ENCODE measurements at places on chromosomes 5 and 9.

GRCh38 chr5:32790411-32790951, 79.4 kb downstream of the NPR3 start:
- DNase-seq: no peak

GRCh38 chr9:35729700-35730485, 2.1 kb downstream of the TLN1 start:
- DNase-seq: no peak

- DNase-seq: no peak
Measured at GRCh38 chr5:65194871-65195270, 286.8 kb downstream of the ADAMTS6 start.

DNA sequence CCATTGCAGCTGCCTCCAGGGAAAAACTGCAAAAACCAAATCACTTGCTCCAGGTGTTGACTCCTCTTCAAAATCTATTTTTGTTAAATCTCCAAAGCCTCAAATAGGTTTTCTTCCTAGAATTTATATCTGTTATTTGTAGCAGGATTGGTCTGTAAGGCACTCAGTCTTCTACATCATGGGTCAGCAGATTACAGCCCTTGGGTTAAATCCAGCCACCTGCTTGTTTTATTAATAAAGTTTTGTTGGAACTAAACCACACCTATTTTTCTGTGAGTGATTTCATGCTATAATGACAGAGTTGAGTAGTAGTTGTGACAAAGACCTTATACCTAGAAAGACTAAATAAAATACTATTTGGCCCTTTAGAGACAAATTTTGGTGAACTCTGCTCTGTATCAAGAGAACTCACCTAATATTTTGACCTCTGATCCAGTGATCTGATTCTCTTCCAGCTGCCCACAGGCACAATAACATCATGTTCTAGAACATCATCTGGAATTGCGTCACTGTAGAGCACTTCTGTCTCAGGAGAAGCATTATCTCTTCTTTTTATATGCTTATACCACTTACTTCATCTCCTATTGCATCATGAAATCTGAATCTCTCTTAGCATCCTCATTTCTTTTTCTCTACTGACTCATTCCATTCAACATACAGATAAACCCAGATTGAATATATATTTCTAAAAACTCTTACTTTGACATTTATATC, 130.1 kb downstream of the RPS23 start:
- DNase-seq: no peak

DNA sequence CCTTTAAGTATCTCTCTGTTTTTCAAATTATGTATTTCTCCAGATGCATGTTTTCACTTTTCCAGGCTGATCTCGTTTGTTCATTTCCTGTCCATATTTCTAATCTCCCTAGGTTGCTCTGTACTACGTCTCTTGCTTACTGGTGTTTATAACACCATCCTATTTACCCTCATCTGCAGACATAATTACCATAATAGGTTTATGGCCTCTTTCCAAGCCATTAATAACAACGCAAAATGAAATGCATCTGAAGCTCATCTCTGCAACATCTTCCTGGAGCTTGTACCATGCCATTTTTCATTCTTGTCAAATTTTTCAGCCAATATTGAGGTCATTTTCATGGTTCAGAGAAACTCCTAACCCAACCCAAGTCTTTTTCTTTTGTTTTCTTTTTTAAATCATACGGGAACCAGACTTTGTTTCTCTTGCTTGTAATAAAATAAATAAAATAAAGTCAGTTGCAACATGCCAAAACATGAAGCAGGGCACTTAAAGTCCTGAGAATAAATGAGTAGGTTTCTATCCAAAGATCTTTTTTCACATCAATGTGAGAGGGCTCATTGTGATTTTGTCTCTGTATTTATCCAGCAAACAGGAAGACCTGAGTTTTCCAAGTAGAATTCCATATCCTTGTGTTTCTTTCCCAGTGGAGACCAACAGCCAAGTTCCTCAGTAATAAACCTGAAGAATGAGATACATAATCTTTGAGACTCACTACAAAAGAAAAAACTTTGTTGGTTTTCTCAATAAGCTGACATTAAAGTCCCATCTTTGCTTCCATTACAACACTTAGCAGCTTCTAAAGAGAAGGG, 37.0 kb downstream of the DPYSL3 start:
- DNase-seq: no peak

- no peak for DNase-seq
Measured at GRCh38 chr9:128068386-128069205, 564 bp downstream of the SLC25A25 start.

GRCh38 chr9:135612981-135613910, 26.1 kb downstream of the GLT6D1 start:
- no peak for DNase-seq

GRCh38 chr5:124043456-124043855, 531.5 kb downstream of the CSNK1G3 start:
- no peak for DNase-seq

DNA sequence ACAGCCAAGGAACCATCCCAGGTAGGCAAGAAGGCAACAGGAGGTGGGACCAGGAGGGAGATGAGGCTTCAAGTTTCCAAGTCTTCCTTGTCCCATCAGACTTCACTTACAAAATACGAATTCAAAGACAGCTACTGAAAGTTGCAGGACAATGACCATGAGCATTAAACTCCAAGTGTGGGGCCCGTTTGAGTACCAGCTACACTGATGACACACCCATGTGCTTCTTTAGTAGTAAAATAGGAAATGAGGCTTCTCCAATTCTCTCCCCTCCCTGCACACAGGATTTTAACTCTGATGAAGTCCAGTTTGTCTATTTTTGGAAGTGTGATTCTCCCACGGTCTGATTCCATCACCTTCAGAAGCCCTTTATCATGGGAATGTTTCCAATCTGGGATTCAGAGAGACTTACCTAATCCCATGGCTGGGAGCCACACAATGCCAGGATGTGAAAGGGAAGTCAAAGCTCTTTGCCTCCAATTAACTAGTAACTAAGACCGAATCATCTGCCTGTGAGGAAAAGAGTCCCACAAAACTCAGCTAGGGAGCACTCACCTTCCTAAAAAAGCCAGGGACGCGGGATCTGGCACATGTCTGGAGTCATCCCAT, 222.8 kb upstream of the MSX2 start:
- DNase-seq: no peak

GRCh38 chr9:93684806-93685543, 108.6 kb downstream of the PHF2 start:
- DNase-seq: no peak

GRCh38 chr9:105295201-105295550, 50.7 kb downstream of the SLC44A1 start:
- no peak for DNase-seq

DNA sequence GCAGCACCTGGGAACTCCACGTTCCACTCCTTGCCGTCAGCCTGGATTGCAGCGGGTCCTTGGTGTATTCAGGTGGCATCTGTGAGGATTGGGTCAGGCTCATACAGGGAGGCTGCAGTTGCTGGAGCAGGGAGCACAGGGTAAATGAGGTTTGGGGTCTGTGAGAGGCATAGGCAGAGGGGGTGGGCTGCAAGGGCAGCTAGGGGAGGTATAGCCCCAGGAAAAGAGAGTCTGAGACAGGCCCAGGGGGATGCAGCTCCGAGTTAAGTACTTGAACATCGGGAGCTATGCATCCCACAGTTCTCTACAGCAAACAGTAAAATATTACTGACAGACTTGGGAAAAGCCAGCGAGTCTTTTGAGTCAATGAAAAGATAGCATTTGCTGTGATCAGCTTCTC, 101.6 kb downstream of the TRIO start:
- DNase-seq: no peak

DNA sequence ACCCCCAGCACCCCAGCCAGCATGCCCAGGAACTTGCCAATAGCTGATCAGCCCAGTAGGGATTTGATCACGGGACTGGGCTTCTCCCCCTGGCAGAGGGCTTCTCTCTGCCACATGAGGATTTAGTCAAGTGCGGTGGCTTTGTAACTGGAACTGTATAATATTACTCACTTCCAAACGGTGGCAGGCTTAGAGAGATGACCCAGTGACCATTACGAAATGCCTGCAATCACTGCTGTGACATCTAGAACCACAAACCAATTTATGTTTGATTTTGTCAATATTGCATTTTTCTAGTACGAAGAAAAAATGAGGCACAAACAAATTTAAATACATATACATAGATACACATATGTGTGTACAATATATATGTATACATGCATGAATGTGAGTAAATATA, 192.1 kb downstream of the ERCC6L2 start:
- no peak for DNase-seq

DNA sequence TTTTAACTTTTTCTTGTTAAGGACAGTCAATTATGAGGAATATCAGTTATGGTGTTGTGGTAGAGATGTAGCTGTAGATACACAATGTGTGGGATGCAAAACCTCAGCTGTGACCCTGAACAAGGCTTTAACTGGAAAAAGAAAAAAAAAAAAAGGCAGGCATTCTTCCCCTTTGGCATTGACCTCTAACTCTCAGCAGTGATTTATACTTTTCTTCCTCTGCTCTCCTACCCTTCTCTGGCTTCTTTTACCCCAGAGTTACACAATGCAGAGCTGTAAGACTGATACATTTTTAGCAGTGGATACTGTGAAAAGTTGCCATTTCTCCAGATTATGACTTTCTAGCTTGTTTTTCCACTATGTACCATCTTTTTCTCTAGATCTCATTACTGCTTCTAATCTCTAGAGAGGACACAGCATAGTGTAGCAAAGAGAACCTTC, 2.0 kb downstream of the CTNNAL1 start:
- no peak for DNase-seq

DNA sequence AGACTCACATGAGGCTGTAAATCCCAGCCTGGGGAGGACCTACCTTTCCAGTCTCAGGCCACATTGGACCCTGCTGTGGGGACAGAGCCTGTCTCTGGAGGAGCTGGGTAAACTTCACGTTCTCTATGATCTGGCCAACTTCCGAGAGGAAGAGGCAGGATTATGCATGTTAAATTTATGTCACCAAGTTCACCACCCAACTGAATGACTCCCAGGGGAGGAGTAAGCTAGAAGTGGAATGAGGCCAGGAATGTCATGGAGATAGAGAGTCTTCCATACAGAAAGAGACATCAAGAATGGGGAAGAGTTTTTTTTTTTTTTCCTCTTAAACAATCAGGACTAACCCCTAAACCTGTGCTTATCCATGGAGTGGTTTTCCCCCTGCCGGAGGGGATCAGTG, 90.3 kb upstream of the PALM2AKAP2 start:
- DNase-seq: no peak

DNA sequence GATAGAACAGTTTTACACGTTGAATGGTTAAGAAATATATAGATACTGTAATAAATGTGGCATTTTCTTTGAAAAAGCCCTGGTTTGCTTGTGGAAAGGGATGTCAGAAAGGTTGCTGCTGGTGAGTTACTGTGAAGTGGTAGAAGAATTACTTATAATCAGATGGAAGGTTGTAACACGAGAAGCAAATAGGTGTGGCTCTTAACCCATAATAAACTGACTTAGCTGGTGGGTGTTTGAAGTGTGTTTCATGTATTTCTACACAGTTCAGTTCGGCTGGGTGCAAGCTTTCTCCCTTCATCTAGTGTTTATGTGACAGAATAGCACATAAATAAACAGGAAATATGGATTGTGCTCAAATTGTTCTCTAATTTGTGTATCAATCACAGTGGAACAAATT, 5.5 kb downstream of the CNOT6 start:
- no peak for DNase-seq

- DNase-seq: no peak
Measured at GRCh38 chr9:133968428-133968827, 23.7 kb downstream of the VAV2 start.

DNA sequence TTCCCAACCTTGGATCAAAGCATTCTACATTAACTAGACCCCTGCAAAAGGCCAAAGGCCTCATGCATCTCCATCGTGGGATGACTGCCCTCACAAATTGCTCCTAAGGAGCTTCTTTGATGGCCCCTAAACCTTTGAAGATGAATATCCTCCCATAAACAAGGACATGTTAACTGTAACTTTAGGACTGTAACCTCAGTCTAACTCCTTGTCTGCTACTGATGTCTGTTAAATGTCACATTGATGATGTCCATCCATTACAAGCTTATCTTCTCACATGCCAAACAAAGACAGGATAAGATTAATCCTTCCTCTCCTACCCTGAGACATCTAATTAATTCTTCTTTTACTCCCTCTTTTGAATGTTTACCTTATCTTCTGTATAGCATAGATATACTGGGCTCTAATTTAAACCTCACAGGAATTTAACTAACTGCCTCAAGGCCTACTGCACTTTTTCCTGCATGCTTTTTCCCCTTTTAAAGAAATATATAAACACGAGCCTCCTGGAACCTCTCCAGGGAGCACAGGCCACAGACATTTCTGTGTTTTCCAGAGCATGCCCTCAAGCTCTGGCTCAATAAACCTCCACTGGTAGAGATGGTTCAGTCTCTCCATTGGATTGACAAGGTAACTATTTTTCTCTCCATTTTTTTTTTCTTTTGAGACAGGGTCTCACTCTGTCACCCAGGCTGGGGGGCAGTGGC, 90.6 kb upstream of the SLC25A48 start:
- no peak for DNase-seq

DNA sequence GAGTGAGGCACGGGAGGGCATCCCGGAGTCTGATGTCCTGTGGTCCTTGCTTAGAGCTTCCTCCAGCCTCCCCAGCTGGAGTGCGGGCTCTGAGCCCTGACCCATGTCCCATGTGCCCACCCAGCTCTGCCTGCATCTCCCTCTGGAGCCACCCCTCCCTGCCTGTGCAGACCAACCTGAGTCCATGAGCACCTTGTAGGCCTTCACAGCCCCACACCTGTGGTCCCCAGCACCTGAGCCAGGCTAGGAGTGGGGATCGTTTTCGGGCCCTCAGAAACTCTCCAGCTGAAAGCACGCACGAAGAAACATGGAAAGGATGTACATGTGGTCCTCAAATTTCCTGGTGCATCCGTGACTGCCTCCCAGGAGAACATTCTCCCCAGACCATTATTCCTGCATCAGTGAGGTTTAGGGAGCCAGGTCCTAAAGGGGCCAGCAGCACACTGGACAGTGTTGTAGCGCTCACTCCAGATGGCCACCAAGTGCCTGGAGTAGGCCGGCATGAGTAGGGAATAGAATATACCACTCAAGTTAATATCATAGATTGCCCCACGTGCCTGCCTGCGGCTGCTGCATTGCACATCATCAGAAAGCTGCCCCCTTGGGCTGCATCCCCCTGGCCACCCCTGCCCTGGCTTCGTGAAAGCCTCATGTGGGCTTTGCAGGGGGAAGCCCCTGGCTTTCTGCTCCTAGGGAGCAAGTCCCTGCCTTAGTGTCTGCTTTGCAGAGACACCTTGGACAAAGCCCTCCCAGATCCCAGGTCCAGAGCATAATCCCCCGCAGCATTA, 80.6 kb downstream of the WNK2 start:
- no peak for DNase-seq

GRCh38 chr9:137715321-137715720, 96.5 kb downstream of the EHMT1 start:
- DNase-seq: no peak
